ENCODE measurements at places on chromosomes 2 and 18.

DNA sequence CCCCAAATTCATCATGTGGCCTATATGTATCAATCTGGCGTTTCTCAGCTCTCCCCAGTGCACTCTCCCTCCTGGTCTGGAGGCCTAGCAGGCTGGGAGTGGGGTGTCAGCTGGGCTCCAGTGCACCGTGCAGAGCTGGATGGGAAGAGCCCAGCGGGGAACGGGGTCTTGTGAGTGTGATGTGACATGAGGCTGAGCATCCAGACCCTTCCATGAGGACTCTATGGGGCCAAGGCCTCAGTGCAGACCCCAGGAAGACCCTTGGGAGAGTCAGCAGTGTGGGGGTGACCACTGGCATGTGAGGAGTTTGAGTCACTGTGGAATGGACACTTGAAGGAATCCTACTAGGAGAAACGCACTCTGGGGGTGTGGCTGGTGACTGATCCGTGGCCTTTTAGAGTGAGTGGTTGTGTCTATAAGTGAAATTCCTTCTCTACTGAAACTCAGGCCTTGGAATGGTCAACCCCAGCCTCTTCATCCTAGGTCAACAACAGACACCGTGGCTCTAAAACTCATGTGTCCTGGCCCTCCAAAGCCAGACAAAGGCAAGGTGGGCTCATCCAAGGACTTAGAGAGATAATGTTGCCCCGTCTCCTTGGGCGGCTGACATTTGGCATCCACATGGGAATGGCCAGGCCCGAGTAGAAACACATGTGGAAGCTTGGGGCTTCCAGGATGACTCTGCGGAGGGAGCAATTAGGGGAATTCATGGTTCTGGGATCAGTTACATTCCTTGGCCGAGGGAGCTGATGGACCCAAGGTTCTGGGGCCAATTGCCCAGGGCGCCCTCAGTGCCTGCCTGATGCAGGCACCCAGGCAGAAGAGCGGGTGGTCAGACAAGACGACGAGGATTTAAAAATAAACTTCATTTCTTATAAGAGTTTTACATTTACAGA is 156.0 kb upstream of the TWIST2 start:
- no peak for DNase-seq

GRCh38 chr18:63260380-63260754 is 59.2 kb downstream of the BCL2 start:
- DNase-seq: no peak

- no peak for DNase-seq
Measured at GRCh38 chr2:24400207-24400907, 40.0 kb upstream of the ITSN2 start.

- no peak for DNase-seq
Measured at GRCh38 chr2:172944022-172944793, 131.4 kb upstream of the MAP3K20 start.

DNA sequence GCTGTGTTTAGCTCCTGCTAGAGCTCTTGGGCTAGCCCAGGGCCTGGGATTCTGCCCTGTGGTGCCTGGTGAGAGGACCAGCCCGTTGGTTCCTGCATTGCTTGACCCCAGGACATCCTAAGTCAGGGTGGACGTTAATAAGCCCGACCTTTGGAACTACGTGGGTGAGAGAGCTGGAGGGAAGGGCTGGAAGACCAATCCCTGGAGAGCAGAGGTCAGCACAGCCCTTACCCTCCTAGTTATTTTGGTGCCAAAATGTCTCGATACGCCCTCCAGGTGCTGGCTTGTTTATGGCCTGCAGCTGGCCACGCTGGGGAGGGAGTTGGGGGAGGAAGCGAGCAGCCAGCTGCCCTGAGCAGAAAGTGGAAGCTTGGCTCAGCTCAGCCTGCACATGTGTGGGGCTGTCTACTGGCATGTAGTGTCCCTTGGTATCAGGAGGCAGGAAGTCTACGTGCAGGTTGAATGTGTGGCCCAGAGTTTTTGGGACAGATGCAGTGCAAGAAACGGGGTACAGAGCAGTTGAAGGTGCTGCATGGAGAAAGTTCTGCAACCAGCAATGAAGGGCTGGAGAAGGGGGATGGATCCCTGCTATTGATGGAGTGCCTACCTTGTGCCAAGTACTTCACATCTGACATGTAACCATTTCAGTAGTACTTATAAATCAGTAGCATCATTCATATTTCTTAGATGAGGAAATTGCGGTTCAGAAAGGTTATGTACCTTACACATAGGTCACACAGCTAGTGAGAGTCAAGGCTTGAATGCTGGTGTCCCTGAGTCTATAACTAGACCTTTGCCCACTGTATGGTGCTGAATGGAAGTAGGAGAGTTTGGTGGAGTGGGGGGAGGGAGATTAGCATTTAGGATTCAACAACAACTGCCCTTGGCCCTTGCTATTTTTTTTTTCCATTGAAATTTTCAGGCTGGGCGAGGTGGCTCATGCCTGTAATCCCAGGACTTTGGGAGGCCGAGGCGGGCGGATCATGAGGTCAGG is 5.0 kb upstream of the DGKD start:
- DNase-seq: no peak

All from activated T-helper 1 cell treated with anti-CD3 and anti-CD28 coated beads, Interleukin-2, amount 50 U/mL, for 16 hours (primary cell).